ENCODE measurements at places on chromosomes 11 and 22.

- DNase-seq, result no peak
Measured at GRCh38 chr22:42084874-42085273, 5.4 kb downstream of the SMDT1 start.

GRCh38 chr22:25701056-25701780, 40.8 kb upstream of the MYO18B start:
- no peak for DNase-seq

GRCh38 chr11:59247531-59248227, 35.0 kb upstream of the MPEG1 start:
- DNase-seq, result no peak

- no peak for DNase-seq
Measured at GRCh38 chr11:117473481-117474091, 145.9 kb downstream of the CEP164 start.

- DNase-seq, result no peak
Measured at GRCh38 chr11:130646881-130647280, 198.4 kb downstream of the ADAMTS15 start.

DNA sequence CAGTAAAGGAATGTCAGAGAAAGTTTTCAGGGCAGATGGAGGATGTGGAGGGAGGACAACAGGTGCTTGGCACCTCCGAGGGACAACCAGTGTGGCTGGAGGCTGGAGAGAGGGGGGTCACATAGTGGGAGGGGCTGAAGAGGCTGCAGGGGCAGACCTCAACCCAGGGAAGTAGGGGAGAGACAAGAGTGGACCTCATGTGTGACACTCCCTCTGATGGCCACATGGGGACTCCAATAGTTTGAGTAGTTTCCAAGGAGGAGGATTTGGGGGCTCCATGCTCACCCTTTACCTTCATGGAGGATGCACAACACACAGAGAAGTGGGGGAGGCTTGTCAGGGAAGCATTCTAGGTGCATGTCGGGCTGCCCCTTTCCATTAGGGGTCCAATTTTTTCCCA, 35.1 kb upstream of the ASPHD2 start:
- DNase-seq, result no peak

DNA sequence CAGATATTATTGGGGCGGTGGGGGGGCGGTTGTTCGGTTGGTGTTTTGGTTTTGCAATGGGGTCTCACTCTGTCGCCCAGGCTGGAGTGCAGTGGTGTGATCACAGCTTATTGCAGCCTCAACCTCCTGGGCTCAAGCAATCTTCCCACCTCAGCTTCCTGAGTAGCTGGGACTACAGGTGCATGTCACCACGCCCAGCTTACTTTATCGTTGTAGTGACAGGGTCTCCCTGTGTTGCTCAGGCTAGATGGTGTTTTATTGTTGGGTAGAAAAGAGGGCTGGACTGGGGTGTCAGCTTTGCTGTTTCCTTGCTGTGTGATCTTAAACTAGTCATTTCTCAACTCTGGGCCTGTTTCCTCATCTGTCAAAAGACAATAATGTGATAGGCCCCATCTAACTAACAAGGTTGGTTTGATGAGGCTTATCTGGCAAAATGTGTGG, 17.5 kb upstream of the MYH9 start:
- no peak for DNase-seq

Data from stimulated activated CD8-positive, alpha-beta memory T cell treated with anti-CD3 and anti-CD28 coated beads, Interleukin-4, amount 100 ng/mL, for 1 hour (primary cell).